ENCODE measurements at places on chromosomes 13 and 19. TPM values are rescaled to one million over a fixed set of nuclear protein-coding genes. Genes with fewer than 3 reads are reported as not detected.

GRCh38 chr19:44636439-44637389, 7.0 kb upstream of the PVR start:
- no peaks in the 10 kb centered on the region for H3K36me3 ChIP-seq
- H3K4me3 ChIP-seq: no peak overlapping the region
- H3K27me3 ChIP-seq: no peaks in the 10 kb centered on the region
- peaks cover 3% of the 10 kb centered on the region for H3K4me1 ChIP-seq

DNA sequence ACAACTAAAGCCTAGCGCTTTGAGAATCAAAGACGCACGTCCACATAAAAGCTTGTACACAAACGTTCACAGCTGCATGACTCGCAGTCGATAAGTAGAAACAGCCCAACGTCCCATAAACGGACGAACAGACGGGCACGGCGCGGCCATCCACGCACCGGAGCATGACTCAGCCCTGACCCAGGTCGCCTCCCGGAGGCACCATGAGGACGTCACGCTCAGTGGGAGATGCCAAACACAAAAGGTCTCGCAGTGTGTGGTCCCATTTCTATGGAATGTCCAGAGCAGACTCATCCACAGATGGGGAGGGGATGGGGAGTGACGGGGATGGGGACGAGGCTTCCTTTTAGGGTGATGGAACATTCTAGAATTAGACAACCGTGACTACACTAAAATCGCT, 9.4 kb downstream of the POLRMT start:
- no peak overlapping the region for H3K4me3 ChIP-seq
- peaks cover 48% of the 10 kb centered on the region for H3K36me3 ChIP-seq
- no peaks in the 10 kb centered on the region for H3K27me3 ChIP-seq
- H3K4me1 ChIP-seq: no peaks in the 10 kb centered on the region

Gene CYP4F12
- not detected for total RNA-seq

Gene KRTDAP
- total RNA-seq: not detected

GRCh38 chr13:83311886-83312577, 570.2 kb downstream of the SLITRK1 start:
- H3K27me3 ChIP-seq: no peaks in the 10 kb centered on the region
- H3K27ac ChIP-seq: no peak overlapping the region
- H3K36me3 ChIP-seq: no peaks in the 10 kb centered on the region
- no peak for DNase-seq
- no peak overlapping the region for H3K4me3 ChIP-seq

Gene IQCN
- total RNA-seq: 10.2 TPM

DNA sequence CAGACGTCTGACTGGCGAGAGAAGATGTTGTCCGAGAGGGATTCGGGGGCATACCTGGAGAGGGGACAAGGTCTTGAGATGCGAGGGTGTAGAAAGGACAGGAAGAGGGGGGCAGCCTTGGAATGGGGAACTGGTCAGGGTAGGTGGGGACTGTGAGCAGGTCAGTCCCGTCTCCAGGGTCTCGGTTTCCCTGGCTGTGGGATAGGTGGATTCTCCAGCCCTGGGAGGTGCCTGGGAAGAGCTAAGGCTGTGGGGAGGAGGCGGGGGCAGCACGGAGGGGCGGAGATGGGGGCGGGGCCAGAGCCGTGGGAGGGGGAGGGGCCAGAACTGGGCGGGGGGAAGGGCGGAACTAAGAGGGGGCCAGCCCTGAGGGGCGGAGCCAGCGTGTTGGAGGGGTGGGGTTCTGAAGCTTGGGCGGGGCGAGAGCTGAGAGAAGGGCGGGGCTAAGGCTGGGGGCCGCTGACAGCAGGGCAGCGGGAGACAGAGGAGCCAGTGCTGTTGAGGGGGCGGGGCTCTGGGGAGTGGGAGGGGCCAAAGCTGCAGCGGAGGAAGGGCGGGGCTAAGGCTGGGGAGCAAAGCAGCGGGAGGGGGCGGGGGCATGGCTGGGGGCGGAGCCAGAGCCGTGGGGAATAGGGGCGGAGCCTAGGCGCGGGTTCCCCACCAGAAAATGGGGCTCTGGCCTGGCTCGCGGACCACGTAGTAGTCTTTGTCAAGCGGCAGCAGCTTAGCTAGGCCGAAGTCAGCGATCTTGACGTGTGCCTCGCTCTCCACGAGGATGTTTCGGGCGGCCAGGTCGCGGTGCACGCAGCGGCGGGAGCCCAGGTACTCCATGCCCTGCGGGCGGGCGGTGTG, 9.5 kb upstream of the INSL3 start:
- H3K4me1 ChIP-seq: no peaks in the 10 kb centered on the region
- no peaks in the 10 kb centered on the region for H3K27me3 ChIP-seq
- no peak overlapping the region for H3K4me3 ChIP-seq
- no peak overlapping the region for H3K27ac ChIP-seq

GRCh38 chr19:40286235-40286970, 1.3 kb upstream of the AKT2 start:
- H3K27ac ChIP-seq: peak overlapping the region; percentile 86
- H3K27me3 ChIP-seq: no peaks in the 10 kb centered on the region
- peaks cover 38% of the 10 kb centered on the region for H3K4me1 ChIP-seq
- no peaks in the 10 kb centered on the region for H3K36me3 ChIP-seq
- no peak overlapping the region for H3K4me3 ChIP-seq

- no peak for DNase-seq
- H3K27me3 ChIP-seq: peaks cover 34% of the 10 kb centered on the region
- no peaks in the 10 kb centered on the region for H3K36me3 ChIP-seq
- no peaks in the 10 kb centered on the region for H3K4me1 ChIP-seq
These were observed 3.0 kb downstream of the CD209 start for GRCh38 chr19:7744199-7744786.

- H3K36me3 ChIP-seq: no peaks in the 10 kb centered on the region
- no peak for DNase-seq
- H3K4me3 ChIP-seq: no peak overlapping the region
- H3K27me3 ChIP-seq: no peaks in the 10 kb centered on the region
- H3K27ac ChIP-seq: no peak overlapping the region
These were observed 1501.5 kb downstream of the EFNB2 start for GRCh38 chr13:105033999-105034398.

- no peaks in the 10 kb centered on the region for H3K27me3 ChIP-seq
- H3K36me3 ChIP-seq: no peaks in the 10 kb centered on the region
- no peak overlapping the region for H3K4me3 ChIP-seq
- no peak overlapping the region for H3K27ac ChIP-seq
- peaks cover 34% of the 10 kb centered on the region for H3K4me1 ChIP-seq
These were observed 34.2 kb downstream of the TSHZ3 start for GRCh38 chr19:31314849-31315629.

- H3K36me3 ChIP-seq: peaks cover 51% of the 10 kb centered on the region
- peak overlapping the region; percentile 85 for H3K27ac ChIP-seq
- peak; percentile 73 for DNase-seq
- H3K27me3 ChIP-seq: no peaks in the 10 kb centered on the region
These were observed 874 bp downstream of the TRIM28 start for GRCh38 chr19:58544591-58545285.

Gene TGFB1
- total RNA-seq: 102 TPM

GRCh38 chr13:76687467-76687866, 198.7 kb downstream of the KCTD12 start:
- H3K27me3 ChIP-seq: no peaks in the 10 kb centered on the region
- no peaks in the 10 kb centered on the region for H3K36me3 ChIP-seq
- DNase-seq: no peak
- H3K27ac ChIP-seq: no peak overlapping the region
- no peaks in the 10 kb centered on the region for H3K4me1 ChIP-seq

Gene GNG7
- 0.30 TPM for total RNA-seq

- H3K4me1 ChIP-seq: no peaks in the 10 kb centered on the region
- no peak for DNase-seq
- no peak overlapping the region for H3K27ac ChIP-seq
- H3K27me3 ChIP-seq: peaks cover 3% of the 10 kb centered on the region
These were observed 226.7 kb downstream of the TEX29 start for GRCh38 chr13:111546921-111547675.

Measured in A673 (cell line).